ENCODE measurements at places on chromosomes 5 and 9.

DNA sequence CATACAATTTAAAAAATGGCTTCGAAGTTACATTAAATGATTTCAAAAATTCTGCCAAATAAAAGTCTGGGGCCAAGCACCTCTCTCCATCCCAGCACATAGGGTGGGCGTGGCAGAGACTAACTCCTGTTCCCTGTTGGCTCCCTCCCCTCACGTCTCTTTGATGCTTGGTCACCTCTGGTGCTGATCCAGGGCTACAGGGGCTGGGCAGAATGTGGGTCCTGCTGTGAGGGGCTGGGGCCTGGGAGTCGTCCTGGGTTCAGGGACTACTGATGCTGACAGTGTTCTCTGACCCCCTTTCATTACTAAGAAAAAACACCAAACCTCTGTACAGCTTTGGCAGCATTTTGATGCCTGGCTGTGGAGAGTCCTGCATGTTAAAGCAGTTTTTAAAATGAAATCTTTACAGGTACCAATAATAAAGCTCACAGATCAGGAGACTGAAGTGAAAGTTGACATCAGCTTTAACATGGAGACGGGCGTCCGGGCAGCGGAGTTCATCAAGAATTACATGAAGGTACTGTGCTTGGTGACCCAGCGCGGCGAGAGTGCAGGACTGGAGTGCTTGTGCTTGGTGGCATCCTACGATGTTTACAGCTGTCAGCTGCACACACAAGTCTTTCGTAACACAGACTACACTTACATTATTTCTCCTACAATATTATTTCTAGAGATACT, 29.0 kb downstream of the TENT4A start:
- no peak for DNase-seq

GRCh38 chr5:160266044-160266443, 36.7 kb downstream of the FABP6 start:
- DNase-seq = no peak

- DNase-seq = no peak
These were observed 332.4 kb downstream of the KCTD16 start for GRCh38 chr5:144503123-144503522.

DNA sequence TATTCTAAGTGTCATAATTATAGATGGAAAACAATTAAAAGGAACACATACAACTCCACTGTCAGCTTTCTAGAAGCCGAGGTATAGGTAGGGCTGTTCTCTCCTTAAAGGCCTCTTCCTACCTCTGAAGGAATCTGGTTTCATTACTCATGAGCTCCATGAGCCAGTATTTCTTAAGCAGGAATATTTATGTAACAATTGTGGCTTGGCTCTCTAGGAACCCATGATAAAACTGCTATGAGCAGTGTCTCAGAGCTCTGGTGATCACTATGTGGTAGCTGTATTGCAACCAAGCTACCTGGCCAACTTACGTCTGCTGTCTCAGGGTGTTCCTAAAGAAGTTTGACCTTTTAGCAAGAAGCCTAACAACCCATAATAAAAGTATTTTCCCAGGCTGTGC, 157.7 kb downstream of the CEP120 start:
- DNase-seq = no peak

DNA sequence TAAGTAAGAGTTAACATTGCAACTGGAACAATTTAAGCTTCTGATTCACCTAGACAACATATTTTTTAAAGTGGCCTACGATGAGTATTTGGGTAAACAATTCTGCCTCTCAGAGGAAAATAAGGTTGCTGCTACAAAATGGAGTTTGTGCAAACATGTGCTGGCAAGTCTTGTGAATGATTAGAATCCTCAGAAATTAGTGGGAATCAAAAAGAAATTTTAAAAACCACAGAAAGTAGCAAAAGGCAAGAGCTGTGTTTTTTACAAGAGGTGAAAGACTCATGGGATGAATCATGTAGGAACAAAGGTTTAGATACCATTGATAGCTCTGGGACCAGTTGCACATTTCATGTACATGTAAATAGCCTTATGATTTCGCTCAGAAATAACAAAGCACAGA, 561.6 kb downstream of the TAF11L14 start:
- no peak for DNase-seq

DNA sequence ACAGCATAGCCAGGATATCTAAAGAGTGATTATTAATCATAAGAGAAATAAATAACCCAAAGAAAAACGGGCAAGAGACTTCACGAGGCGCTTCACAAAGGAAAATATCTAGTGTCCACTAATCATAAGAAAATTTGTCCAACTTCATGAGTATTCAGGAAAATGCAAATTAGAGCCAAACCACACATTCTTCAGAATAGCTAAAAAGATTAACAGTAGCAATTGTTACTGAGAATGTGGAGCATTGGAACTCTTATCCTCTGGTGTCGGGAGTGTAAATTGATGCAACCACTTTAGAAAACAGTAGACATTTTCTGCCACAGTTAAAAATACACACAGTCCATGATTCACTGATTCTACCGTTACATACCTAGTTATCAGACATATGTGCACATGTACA, 145.7 kb downstream of the CWC27 start:
- no peak for DNase-seq

DNA sequence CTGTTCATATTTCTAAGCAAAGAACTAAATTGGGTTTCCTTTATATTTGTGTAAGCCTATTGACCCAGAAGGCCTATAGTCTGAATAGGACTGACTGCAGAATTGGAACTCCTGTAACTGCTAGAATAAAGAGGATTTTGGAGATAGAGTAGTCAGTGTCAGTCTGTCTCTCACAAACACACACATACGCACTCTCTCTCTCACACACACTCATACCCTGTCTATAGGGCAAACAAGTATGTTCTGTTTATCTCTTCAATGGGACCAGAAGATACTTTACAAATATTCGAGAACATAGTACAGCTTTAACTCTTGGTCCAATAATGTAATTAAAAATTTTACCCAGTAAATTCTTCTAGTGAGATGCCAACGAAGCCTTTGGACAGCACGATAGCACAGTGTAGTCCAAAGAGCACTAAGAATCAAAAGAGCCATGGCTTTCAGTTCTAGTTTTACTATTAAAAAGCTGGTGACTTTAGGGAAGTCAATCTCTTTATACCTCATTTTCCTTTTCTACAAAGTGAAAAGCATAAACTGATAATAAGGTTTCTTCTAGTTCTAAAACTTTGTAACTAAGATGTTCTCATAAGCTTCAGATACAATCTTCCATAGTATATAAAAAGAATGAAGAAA, 19.3 kb downstream of the ABHD17B start:
- no peak for DNase-seq

GRCh38 chr5:172837640-172838039, 3.6 kb downstream of the ERGIC1 start:
- peak; percentile 28 for DNase-seq

- DNase-seq = no peak
These were observed 53.5 kb downstream of the TLR4 start for GRCh38 chr9:117757561-117758190.

DNA sequence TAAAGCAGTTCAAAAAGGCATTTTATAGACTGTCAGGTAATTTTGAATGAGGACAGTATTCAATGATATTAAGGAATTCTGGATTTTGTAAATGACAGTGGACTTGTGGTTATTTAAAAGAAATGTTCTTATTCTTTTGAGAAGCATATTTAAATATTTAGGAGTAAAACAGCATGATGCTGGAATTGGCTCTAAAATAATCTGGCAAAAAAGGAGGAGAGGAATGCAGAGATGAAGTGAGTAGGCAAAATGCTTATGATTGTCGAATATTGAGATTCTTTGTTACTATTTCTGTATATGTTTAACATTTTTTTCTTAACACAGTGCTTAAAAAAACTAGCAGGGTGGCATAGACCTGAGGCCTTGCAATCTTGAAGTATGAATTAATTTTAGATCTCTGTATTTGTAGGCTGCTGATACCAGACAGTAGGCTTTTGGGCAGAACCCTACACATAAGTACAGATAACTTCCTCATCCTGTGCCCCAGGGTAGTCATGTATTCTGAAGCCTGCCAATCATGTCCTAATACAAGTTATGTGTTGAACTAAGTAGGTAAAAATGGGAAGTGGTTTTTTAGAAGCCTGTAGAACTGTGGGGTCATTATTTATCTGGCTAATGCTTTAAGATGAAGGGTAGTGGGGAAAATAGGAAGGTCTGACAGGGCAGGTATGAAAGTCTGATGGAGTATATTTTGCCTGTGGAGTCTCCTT, 9.4 kb downstream of the CD180 start:
- no peak for DNase-seq

DNA sequence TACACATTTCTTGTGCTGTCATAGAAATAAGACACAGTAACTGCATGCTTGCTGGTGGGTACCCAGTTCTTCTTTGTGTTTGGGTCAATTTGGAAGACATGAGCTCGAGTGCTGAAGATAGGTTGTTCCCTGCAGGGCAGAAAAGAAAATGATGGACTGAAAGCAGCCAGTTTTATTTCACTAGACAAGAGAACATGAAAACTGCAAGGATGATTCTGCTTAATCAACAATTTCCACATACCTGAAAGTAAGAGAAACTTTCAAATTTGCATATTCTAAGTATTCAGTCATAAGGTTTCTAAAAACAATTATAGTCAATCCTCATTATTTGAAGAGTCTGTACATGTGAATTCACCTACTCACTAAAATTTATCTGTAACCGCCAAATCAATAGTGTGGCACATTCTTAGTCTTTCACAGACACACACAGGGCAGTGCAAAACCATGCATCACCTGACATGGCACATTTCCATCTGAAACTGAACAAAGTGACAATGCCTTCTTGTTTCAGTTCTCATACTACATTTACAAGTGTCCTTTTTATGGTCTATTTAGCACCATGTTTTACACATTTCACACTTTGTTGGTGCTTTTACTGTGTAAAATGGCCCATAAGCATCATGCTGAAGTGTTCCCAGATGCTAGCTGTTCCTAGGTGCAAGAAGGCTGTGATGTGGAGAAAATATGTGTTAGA, 56.9 kb downstream of the HOMER1 start:
- no peak for DNase-seq

DNA sequence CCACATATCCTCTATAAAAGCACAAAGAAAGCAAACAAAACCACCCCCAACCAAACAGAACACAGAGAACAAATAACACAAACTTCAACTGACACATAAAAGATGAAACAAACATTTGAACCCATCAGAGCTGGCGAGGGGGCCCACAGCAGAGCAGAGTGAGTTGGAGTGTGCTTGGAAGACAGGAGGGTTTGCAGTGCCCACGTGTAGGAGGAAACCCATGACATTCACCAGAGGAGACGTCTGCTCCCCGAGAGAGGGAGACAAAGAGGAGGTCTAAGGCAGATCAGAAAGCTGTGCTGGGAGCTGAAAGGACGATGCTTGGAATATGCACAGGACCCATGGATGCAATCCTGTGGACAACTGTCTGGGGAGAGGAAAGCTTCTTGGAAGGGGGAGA, 27.0 kb downstream of the MRPL36 start:
- no peak for DNase-seq

DNA sequence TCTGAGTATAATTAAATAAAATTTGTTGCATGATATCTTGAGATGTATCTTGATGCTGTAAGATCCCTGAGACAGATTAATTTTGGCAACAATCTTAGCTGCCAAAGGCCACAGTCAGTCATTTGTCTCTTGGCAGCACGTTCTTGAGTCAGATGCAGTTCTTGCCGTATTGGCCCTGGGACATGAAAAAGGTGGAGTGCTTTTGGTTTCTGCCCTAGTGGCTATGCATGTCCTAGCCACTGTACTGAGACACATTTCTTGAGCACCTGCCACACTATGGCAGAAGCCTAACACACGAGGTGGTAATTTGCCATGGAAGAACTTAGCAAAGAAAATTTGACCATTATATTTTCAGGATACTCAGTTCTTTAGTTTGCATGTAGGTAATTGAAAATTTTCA, 45.0 kb upstream of the PHF2 start:
- no peak for DNase-seq

DNA sequence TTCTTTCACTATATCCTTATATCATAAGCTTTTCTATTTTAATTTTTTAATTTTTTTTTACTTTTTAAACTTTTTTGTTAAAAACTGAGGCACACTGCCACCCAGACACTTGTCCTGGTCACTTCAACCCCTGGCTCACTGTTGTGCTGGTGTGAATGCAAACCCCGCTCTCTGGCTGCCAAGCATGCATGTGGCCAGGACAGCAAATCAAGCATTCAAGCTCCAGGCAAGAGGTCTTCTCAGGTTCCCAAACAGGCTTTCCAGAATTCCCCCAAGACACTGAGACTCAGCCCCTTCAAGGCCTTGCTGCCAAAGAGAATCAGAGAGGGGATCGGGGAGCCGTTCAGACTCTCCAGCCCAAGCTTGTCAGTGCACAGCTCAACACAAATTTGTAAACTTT, 139.9 kb downstream of the FANCC start:
- DNase-seq = no peak

GRCh38 chr5:42840269-42840668, 28.6 kb upstream of the SELENOP start:
- no peak for DNase-seq

DNA sequence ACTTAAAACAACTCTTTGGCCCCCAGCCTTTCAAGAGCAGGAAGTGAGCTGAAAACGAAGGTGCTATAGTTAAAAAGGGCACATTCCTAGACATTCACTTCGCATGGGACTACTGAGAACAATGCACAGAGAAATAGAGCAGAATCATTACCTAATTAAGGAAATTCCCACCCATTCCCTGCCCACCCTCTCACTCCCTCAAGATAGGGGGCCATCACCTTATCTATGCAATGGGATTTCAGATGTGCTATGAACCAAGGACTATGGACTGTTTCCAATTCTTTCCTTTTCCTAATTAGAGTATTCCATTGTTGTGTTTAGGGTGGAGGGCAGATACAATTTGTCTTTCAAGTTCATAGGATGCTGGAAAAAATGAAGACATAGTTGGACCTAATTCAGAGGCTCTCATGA, 476.8 kb downstream of the CETN3 start:
- no peak for DNase-seq

DNA sequence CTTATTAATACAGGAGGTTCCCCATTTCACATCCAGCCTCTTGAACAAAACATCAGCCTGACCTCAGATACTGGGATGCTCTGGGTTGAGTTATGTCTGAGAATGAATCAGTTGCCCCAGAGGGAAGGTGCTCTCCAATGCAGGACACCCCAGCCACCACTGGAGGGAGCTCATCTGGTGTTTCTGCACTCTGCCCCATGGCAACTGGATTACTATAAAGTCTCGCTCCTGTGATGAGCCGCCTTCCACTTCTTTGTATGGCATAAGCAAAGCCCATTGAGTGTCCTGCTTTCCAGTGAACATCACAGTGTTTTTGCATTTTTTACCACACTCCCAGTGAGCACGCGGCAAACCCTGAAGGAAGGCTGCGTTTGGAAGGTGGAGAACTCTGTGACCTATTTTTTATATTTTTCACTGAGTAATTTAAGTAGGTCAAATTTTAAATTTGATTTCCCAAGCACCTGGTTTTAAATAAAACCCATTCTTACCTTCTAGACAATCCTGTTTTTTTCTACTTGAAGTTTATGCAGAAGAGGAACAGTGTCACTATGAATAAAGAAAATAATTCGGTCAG, 176.9 kb upstream of the WWC1 start:
- peak; percentile 52 for DNase-seq

- DNase-seq = no peak
These were observed 915.7 kb downstream of the EFNA5 start for GRCh38 chr5:106755066-106755465.

Measured in stimulated activated CD4-positive, alpha-beta T cell treated with anti-CD3 and anti-CD28 coated beads, Interleukin-2, amount 100 ng/mL, for 24 hours (primary cell).